ENCODE measurements at places on chromosomes 16 and 17.

DNA sequence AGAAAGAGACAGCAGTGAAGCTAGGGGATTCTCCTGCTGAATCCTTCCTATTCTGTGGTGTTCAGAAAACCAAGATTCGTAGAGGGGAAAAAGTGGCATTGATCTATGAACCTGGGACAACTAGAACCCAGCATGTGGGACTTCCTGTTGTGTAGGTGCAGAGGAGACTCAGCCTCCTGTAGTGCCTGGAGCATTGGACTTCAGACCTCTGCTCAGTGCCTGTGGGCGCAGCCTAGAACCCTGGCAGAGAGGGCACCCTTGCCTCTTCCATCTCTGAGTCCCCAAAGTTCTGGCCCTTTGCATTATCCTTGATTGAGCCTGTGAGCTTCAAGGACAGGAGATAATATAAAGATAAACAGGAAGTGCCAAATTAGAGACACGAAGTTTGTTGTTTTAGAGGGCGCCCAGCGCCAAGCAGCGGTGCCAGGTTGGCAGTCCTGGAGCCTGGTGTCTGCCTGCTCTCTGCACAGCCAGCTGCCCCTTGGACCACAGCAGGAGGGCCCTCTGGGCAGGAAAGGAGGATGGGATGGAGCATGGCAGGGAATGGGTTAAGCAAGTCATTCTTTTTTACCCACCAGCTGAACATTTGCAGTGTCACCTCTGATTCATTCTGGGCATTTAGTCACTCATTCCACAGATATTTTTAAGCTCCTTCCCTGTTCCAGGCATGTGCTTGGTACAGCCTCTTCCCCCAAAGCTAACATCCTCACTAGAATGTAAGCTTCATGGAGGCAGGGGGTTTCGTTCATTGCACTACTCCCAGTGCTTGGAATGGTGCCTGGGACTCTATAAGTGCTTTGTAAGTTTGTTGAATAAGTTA is 11.9 kb upstream of the SP6 start:
- DNase-seq: no peak

DNA sequence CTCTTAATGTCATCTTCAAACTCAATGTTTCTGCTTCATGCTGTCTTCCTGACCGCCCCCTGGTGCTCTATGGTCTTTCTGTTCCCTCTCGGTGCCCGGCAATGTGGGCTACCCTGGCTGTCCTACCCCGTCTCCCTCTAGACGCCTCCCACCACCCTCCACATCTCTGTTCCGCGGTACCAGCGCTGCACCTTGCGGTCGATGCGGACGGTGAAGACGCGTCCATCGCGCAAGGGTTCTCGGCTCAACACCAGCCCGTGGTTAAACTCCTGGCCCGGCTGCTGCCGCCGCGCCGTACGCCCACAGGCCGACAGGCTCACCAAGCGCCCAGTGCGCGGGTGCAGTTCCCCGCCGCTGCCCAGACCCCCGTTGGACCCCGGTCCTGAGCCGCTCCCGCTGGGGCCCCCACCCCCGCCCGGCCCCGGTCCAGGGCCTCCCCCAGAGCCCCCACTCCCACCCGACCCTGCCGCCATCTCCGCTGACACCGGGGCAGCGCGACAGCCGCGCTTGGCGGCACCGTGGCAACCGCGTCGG is at the start of gene NEURL4:
Gene NEURL4, minus strand, starts transcription at position 496 of the 534 bp plus-strand sequence. Its CDS starts 23 bp downstream, at position 473.
- no peak for DNase-seq

GRCh38 chr17:79952265-79952877 is 83.3 kb downstream of the TBC1D16 start:
- DNase-seq: no peak

- DNase-seq: no peak
These were observed 36.5 kb downstream of the CPNE2 start for GRCh38 chr16:57128771-57129389.

GRCh38 chr17:47643116-47643515 is 6.6 kb upstream of the KPNB1 start:
- DNase-seq: no peak

GRCh38 chr16:83810901-83811300 is 3.1 kb downstream of the HSBP1 start:
- DNase-seq: no peak

GRCh38 chr16:89507214-89507833 is 879 bp upstream of the SPG7 start:
- DNase-seq: no peak

GRCh38 chr16:4048481-4048880 is 67.8 kb downstream of the ADCY9 start:
- DNase-seq: no peak

DNA sequence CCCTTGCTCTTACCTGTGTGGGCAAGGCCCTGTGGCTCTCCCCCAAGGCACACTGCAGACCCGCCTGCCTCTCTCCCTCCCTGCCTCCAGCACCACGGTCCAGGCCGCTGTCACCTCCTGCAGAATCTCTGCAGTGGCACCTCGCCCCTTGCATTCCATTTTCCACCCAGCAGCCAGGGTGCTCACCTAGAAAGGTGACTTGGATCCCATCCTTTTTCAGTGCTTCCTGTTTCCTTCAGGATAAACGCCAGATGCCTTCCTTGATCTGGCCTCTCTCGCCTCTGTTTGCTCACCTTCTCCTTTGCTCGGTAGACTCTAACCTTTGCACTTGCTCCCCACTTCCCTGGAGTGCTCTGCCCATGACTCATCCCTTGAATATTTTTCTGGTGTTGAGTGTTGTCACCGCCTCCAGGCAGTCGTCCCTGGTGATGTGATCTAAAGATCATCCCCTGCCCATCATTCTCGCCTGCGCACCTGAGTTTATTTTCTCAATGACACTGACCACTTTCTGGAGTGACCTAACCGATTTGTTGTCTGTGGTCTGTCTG is 79.2 kb upstream of the LGALS9 start:
- DNase-seq: no peak

DNA sequence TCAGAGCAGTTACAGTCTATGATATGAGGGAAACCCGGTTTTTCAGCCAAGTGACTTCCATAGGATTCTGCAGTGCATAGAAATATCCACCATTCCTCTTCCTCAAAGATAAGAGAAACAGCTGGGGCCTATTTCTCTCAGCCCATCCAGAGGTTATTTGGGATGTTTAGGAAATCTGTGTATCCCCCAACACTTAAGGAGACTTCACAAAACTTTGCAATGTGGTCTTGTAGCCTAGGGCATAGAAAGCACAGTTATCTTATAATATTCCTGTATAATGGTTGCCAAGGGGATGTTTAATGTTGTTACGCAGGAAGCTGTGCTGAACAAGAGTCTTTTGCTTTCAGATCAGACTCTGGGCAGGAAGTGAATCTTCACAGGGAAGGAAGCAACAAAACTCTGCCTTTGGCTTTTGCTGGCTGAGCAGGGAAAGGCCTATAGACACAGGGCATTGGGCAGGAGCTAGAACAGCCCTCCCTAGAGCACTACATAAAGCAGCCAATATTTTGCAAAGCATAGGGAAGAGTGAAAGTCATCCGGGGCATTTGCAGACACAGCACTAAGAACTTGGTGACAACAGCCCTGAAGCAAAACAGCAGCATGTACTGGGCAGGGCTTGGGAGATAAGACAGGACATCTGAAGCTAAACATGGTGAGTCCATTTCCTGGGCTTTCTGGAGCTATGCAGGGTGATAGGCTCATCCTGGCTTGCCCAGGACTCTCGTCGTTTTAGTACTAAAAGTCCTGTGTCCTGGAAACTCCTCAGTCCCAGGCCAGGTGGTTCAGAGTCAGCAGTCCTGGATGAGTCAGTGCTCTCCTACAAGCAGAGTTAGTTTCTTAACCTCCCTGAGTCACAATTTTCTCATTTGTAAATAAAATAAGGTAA is 18.7 kb upstream of the BEAN1 start:
- DNase-seq: no peak

DNA sequence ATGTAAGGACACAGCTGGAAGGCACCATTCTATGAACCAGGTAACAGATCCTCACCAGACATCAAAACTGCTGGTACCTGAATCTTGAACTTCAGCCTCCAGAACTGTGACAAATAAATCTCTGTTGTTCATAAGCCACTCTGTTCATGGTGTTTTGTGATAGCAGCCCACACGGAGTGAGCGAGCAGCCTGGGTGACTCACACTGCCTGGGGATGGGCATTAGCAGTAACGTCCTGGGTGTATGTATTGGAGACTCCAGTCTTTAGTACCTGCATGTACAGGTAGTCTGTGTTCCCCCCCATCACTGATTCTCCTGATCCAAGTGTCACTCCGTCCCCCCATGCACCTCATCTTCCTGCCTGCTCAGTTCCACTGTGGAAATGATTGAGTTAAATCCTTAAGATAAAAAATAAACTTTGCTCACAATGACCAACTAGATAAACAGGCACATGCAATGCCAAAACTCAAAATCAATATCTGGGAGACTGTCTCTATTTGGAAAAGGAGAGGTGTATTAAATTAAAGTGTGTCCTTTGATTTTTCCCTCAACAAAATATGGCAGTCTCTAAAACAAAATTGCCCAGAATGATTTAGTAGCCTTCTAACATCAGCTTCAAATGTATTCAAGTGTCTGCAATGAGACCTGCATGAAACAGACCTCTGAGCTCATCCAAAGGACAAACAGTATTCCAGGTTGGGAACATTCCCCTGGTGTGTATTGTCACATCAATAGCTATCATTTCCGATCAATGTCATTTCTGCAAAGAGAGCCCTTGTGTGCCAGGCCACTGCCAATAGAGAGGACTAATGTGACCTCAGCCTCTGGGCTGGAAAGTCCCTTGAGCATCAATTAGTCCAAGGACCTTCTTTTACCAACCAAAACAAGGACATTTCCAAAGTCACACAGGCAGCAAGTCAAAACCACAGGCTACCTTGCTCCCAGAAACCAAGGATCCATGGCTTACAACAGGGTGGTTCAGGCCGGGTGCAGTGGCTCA is 12.2 kb upstream of the VAT1L start:
- no peak for DNase-seq

- no peak for DNase-seq
These were observed 7.5 kb upstream of the EDC4 start for GRCh38 chr16:67865318-67865717.

DNA sequence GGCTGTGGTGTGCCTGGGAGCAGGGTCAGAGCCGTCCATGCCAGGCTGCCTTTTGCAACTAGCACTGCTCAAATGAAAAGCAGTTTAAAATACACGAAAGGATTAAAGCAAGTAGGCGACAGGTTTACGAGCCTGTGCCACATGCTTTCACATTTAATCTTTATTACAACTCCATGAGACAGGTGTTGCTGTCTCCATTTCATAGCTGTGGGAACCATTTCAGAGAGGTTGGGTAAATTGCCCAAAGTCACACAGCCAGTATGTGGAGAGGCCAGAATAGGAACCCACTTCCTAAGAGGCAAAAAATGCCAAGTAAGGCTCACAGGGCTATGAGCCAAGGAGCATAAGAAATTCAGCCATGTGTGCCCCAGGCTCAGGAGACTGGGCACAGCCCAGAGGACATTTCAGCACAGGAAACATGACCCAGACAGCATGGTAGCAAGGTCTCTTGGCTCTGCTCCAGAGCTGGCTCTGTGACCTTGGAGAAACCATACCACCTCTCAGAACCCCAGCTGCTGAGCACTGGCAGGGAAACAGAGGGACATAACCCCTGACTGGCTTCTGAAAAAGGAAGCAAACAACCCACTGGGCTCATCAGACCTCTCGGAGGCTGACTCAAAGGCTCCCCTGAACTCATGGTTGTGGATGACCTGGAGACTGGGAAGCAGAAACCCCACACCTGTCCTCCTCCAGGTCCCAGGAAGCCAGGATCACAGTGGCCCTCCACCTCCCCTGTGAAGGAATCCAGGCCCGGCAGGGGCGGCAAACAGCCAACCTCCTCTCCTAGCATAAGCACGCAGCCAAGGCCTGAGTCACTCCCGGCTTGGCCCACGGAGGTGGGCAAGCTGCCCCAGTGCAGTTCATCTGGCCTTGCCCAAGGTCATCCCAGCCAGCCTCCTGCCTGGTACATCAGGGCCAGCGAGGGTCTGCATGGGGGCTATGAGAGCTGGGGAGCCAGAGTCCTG is 40.3 kb upstream of the MRPS23 start:
- DNase-seq: no peak

GRCh38 chr17:71111934-71112333 is 942.6 kb downstream of the KCNJ2 start:
- no peak for DNase-seq

DNA sequence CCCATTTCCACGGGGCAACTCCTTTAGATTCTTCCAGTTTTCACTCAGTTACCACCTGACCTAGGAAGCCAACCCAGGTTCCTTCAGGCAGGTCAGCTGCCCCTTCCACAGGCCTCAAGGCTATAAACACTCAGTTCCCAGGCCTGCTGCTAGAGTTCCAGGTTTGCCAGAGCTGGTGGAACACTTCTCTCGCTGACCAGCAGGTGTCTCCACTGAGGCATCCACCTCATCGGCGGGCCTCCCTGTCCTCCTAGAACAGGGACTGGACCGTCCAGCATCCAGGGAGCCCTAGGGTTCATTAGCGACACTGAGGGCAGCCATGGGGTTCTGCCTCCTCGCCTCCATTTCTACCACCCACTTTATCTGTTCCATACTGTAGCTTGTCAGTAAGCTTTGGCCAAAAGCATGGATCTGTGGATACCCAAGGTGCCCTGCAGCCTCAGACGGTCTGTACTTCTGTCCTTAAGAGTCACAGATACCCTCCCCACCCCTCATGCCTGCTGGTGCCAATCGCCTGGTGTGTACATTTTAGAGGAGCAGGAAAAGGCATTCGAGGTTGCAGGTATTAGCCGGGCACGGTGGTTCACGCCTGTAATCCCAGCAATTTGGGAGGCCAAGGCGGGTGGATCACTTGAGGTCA is 29.0 kb downstream of the PIMREG start:
- peak; percentile 73 for DNase-seq

- no peak for DNase-seq
These were observed 1239.8 kb upstream of the GOT2 start for GRCh38 chr16:59973966-59974365.

GRCh38 chr17:10762037-10762436 is 32.2 kb upstream of the TMEM220 start:
- no peak for DNase-seq

DNA sequence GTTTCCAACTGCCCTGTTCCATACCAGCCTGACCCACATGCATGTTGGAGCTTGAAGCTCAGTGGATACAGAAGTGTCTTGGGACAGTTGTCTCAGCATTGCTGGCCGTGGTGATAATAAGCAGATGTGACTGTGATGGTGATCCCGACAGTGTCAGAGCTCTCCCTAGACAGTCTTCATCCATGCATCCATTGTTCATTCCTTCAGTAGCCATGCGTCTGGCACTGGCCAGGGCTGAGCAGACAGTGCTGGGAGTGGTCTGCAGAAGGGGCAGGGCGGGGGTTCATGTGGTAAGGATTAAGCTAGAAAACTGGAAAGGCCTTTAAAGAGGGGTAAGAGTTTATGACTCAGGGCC is 68.1 kb downstream of the GNAO1 start:
- no peak for DNase-seq

GRCh38 chr16:72291531-72291981 is 119.6 kb upstream of the PMFBP1 start:
- DNase-seq: no peak

- DNase-seq: no peak
These were observed 127.8 kb downstream of the OR1D5 start for GRCh38 chr17:2935632-2936031.

DNA sequence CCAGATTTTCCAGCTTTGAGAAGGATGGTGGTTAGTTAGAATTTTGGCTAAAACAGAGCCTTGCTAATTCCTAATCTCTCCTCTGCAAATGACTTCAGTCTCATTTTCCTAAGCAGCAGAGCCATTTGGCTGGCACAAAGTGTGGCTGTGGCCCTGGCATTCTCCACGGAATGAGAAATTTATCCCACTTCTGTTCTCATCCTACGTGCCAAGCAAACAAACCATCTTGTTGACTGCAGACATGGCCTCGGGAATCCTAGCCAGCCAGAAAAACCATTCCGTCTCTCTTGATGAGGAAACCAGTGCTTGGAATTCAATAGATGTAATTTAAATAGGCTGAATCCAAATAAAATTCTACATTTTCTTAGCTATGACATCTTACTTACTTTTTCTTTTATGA is 34.1 kb upstream of the ELAC2 start:
- DNase-seq: no peak

GRCh38 chr17:77476006-77476405 is 335.2 kb downstream of the SEC14L1 start:
- no peak for DNase-seq

All from stimulated activated CD4-positive, alpha-beta T cell treated with anti-CD3 and anti-CD28 coated beads, Interleukin-12 subunit alpha, Interleukin-12 subunit beta, amount 100 ng/mL, for 48 hours (primary cell).